ENCODE measurements at places on chromosomes 16 and 17.

GRCh38 chr17:82519971-82520903, 705 bp downstream of the FOXK2 start:
- DNase-seq: peak; percentile 33

- DNase-seq: no peak
These were observed 19.9 kb downstream of the MYH13 start for GRCh38 chr17:10352893-10353292.

DNA sequence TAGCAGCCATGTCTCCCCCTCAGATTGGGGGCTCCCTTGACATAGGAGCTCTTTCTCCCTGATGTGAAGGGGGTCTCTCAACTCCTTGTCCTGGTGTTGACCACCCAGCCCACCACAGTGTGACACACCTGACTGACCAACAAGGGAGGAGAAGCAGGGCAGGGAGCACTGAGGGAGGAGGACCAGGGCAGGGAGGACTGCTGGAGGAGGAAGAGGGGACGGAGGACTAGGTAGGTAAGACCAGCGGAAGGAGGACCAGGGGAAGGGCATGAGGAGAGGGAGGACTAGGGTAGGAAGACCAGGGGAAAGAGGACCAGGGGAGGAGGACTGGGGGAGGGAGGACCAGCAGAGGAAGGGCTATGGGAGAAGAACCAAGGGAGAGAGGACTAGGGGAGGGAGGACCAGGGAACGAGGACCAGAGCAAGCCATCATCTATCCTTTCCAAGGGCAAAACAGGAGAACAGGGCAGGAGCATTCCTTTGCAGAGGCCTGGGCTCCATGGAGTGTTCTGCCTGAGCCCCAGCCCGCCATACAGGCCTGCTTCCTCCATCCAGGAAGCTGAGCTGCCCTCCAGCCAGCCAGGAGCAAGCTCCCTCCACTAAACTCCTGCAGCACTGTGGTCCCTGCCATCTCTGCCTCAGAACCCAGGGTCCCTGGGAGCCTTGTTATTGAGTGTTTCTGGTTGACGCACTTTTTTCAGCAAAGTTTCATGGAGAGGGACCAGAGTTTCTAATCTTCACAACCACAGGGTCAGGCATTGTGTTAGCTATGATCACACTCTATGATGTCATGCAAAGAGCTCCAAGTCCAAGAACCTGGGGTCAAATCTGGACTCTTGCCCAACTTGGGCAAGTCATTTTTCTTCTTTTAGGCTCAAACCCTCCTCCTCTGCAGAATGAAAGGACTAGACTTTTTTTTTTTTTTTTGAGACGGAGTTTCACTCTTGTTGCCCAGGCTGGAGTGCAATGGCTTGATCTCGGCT, 15.4 kb upstream of the KRT17 start:
- no peak for DNase-seq

- DNase-seq: no peak
These were observed 25.1 kb upstream of the SLC47A1 start for GRCh38 chr17:19508577-19508867.

- DNase-seq: no peak
These were observed 19.2 kb downstream of the ARHGAP27 start for GRCh38 chr17:45413498-45413923.

DNA sequence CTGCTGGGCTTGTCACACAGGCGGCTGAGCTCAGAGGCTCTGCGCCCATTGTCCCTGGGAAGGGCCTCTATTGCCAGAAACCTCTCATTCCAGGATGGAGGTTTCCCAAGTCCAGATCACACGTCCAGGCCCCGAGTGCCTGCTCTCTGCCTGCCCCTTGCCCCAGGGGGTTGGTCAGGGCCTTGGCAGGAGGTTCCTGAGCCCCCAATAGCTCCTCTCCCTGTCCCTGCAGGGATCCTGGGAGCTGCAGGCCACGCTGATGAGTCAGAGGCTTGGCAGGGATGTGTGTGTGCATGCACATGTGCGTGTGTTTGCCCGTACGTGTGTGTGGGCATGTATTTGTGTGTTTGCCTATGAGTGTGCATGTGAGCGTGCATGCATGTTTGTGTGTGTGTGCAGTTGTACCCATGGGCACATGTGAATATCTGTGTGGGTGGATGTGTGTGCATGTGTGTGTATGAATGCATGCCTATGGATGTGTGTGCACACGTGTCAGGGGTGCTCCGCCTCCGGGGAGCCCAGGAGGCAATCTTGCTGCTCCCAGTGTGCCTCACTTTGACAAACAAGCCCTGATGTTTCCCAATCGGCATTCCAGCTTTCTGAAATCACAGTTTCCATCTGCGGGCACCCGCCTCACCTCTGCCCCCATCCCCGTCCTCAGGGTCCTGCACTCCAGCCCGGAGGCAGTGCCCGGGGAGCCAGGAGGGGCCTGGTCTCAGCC, 98.4 kb upstream of the GSE1 start:
- DNase-seq: no peak

DNA sequence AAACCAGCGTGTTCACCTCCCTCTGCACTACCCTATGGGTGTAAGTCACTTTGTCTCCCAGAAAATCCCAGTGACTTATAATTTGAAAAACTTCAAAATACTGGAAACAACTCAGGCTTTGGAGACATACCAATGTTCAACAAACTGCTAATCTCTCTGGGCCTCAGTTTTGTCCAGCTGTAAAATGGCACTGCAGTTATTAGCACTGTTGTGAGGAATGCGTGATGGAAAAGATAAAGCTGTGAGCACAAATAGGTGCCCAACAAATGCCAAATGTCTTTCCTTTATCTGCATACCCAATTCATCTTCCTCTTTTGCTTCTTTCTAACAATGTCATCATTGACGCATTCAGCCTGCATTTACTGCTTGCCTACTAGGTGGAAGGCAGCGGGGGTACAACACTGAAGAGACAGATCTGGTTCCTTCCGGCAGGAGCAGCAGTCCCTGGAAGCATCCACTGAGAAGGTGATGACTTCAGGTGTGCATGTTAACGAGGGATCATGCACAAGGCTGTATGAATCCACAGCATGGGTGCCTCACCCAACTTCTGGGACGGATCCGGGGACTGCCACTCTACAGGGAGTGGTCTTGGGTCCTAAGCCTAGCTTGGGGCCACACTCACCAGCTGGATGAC, 63.4 kb downstream of the CYTH1 start:
- no peak for DNase-seq

GRCh38 chr17:74816905-74817620, 40.9 kb upstream of the NAT9 start:
- DNase-seq: no peak

- DNase-seq: peak; percentile 18
These were observed 57.2 kb upstream of the GSE1 start for GRCh38 chr16:85555719-85556455.

GRCh38 chr16:77898671-77899211, 110.4 kb downstream of the VAT1L start:
- DNase-seq: no peak

DNA sequence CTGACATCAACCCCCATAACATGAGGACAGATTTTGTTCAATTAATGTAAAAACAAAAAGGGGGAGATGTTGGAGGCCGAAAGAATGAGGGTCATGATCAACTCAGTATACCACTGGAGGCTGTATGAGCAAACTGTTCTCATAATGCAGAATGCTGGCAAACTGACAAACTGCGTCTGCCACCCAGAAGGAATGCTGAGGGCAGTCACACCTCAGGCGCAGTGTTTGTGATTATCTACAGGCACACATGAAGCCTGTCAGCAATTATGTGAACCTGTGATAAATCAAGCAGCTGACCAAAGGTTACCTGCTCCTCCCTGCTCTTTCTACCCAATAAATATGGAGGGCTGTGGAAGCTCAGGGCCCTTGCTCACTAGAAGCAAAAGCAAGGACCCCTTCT, 27.3 kb downstream of the CD300LG start:
- no peak for DNase-seq

- no peak for DNase-seq
These were observed 36.7 kb downstream of the GRIN2C start for GRCh38 chr17:74822939-74823367.

Measured in activated CD4-positive, alpha-beta T cell treated with anti-CD3 and anti-CD28 coated beads, Interleukin-2, amount 50 U/mL, for 1 hour (primary cell).